ENCODE measurements at places on chromosomes 16 and 17.

DNA sequence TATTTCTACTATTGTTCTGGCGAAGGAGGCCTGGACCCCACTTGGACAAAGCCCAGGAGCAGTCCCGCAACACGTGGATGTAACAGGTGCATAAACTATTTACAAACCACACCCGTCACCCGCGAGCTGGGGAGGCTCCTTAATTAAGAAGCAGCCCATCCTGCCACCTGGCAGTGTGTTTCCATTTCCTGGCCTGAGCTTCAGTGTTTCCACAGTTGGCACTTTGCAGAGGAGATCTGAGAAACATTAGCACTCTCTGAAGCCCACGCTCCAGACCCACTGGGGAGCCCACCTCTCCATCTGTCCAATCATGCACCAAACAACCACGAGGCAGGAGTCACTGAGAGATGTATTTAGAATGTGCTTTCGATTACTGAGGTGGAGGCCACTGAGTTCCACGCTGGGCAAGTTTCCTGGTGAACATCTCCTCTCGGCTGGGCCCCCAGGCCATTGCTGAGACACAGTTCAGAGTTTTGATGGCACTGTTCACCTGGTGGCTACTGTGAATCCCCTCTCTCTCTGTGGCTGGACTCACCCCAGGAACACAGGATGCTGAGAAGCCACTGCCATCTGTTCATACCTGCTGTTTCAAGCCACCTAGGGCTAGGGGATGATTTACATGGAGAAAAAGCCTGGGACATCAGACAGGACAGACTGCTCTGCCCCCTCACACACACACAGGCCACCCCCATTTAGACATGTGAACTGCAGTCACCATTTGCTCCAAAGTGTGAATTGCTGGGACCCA, 129.1 kb downstream of the AIPL1 start:
- DNase-seq: no peak

DNA sequence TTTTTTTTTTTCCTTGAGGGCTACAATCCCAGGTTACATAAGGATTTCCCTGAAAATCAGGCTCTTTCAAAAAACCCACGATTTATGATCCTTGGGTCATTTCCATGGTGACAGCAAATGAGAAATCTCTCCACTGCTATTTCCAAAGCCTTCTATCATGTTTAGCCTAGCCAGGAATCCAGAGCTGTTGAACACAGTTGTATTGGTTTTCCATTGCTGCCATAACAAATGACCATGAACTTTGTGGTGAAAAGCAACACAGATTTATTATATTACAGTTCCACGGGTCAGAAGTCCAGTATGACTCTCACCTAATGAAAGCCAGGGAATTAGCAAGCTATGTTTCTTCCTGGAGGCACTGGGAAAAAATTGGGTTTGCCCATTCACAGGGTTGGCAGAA, 106.6 kb downstream of the MAF start:
- DNase-seq: no peak

DNA sequence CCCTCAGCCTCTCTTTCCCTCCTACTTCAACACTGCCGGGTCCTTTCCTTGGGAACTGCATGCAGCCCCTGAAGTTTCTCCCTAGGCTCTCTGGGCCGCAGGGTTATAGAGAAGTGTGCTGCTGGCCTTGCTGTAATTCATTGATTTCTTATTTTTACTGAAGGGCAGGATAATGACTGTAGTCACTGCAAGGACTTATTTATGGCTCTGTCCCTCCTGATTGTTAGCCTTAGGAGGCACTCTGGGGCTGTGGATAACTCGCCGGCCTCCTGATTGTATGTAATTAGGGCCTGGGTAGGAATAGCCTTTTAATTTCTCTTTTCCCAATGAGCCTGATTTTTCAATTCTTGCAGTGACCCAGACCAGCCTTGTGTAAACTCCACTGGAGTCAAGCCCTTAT, 138.3 kb upstream of the CDH13 start:
- DNase-seq: no peak

GRCh38 chr16:79449900-79450299, 150.6 kb downstream of the MAF start:
- DNase-seq: no peak
